ENCODE measurements at places on chromosomes 6 and 20. TPM values are rescaled to one million over a fixed set of nuclear protein-coding genes. Genes with fewer than 3 reads are reported as not detected.
A peak's percentile ranks its signal among the peaks of the same experiment; 100 is the strongest.

DNA sequence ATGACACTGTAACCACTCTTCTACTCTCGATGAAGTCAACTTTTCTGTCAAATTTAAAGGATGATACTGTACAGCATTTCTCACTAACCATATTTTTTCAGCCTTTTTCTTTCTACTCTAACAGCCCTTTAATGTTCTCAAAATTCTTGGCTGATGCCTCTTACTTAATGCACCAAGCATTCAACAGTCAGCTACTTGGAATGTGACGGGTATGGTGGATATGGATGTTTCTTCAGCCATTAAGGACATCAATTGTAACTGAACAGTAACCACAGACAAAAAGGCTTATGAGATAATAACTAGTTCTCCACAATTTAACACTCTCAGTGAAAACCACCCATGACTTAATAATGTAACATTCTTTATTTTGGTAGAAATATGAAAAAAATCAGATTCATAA, 467.2 kb upstream of the ZNF337 start:
- no peak for DNase-seq

DNA sequence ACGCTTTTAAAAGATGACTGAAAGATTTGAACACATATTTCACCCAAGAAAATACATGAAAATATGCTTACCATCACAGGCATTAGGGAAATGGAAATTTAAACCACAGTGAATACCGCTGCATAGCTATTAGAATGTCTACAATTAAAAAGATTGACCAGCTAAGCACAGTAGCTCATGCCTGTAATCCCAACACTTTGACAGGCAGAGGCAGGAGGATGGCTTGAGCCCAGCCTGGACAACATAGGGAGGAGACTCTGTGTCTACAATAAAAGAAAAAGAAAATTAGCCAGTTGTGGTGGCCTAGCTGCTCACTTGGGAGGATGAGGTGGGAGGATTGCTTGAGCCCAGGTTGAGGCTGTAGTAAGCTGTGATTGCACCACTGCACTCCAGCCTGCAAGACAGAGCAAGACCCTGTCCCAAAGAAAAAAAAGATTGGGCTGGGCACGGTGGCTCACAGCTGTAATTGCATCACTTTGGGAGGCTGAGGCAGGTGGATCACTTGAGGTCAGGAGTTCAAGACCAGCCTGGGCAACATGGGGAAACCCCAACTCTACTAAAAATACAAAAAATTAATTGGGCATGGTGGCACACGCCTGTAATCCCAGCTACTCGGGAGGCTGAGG, 163.7 kb upstream of the AKAP12 start:
- no peak for DNase-seq

DNA sequence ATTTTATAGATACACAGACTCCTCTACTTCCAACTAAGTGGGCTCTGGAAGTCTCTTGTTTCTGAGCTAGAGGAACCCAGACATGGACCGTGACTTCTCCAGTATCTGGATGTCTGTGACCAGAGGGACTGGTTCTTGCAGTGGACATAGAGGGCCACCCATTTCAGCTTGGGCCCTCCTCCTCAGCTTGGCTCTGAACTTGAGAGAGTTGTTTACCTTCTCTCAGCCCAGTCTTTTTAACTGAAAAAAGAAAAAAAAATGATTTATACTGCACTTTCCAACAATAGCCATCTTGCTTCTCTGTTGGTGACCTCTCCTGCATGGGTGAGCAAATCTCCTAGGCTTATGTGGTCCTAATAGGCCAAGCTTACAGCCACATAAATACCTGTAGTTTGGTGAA, 60.3 kb upstream of the TMEM181 start:
- DNase-seq = no peak

- no peak for DNase-seq
These were observed 65.8 kb downstream of the HMGN3 start for GRCh38 chr6:79168695-79168980.

GRCh38 chr20:17835240-17835933, 133.2 kb downstream of the SNX5 start:
- peak; percentile 63 for DNase-seq

DNA sequence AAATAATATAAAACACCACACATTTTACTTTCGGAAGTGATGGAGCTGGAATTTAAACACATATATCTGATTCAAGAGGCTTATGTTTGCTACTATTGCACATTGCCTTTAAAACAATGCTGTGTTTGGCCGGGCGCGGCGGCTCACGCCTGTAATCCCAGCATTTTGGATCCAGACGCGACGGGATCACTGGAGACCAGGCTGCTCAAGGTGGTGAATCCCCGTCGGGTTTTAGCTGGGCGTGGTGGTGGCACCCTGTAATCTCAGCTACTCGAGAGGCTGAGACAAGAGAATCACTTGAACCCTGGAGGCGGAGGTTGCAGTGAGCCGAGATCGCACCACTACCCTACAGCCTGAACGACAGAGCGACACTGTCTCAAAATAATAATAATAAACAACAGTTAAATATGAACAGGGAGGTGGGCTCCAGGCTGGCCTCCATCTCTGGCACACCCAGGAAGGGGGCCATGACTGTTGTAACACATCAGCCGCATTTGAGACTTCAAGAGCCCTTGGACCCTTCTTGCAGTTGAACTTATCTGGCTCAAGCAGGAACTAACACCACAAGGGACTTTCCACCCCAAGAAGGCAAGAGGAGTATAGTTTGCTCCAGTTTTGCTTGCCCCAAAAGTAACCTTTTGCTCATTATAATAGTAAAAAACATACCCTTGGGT, 127.1 kb upstream of the ZNF184 start:
- DNase-seq = no peak

DNA sequence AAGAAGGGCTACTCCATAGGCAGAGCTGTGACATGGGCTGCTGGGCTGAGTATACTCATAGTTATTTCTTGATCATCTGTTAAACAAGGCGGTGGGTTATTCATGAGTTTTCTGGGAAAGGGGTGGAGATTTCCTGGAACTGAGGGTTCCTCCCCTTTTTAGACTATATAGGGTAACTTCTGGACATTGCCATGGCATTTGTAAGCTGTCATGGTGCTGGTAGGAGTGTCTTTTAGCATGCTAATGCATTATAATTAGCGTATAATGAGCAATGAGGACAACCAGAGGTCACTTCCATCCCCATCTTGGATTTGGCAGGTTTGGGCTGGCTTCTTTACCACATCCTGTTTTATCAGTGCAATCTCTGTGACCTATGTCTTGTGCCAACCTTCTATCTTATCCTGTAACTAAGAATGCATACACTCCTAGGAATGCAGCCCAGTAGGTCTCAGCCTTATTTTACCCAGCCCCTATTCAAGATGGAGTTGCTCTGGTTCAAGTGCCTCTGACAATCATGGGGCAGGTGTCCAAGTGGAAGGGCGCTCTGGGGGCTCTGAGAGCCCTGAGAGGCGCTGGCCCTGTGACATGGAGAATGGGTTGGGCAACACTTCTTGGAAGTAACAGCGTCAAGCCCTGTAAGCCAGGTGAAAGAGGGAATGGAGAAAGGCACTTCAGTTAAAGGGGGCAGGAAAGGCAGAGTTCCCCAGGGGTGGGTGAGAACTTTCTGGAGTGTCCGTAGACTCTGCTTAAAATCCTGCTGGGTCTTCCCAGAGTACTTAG, 354.2 kb upstream of the SULF2 start:
- DNase-seq = no peak

GRCh38 chr6:35663447-35664235, 25.1 kb downstream of the FKBP5 start:
- no peak for DNase-seq

DNA sequence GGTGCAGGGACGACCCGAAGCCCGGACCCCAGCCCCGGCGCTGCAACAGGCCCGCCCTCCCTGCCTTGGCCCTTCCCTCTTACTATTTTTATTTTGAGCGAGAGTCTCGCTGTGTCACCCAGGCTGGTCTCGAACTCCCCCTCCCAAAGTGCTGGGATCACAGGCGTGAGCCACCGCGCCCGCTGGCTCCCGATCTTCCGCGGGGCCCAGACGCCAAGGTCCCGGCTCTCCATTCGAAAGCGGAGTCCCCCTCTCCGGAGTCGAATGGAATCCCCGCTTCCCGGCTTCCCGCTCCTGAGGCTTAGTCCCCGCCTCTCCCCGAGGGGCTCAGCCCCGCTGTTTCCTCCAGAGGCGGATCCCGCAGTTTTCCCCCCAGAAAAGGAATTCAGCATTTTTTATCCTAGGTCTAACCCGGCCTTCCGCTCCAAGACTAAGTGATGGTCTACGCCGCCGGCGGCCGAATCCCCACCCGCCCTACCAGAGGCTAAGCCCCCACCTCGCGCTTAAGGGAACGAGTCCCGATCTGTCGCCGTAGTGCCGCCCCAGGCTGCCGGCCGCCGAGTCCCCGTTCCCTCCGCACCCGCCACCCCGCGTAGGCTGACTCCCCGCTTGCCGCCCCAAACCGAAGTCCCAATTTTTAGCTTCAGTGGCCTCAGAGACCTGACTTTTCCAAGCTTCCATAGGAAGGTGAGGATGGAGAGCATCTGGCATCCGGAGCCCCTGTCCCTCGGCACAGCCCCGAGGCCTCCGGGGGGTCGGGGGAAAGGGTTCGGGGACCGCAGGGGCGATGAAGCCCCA, 11.5 kb upstream of the TMC2 start:
- no peak for DNase-seq

DNA sequence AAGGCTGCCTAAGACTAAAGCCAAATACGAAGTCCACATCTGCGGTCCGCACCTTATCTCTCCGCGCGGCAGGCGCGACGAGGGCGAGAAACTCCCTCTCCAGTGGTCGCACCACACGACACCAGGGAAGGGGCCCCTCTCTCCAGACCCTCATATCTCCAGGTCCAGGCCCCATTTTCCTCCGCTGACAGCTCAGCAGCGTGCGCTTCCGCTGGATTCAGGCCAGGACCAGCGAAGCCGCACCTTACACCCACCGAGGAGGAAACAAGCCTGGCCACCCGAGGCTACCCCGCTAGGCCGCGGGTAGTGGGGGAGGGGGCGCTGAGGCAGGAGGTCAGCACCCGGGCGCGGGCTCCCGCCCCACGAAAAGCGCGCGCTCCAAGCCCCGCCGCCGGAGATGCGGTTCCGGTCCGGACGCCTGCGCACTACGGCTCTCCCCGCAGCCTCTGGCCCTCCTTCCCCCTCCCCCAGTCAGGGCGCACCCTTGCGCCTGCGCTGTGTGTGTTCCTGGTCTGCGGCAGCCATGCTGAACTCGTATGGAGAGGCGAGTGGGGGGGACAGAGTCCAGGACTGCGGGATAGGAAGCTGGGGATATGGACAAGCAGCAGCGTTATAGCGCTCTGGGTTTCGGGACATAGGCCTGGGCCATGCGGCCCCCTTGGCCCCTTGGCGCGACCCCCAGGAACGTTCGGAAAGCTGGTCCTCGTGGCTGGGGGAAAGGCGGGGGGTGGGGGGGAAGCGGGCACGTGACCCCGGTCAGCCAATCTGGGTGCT, at the start of gene BRD2:
TSS of gene BRD2 (plus strand) at position 502 of the 774 bp plus-strand sequence. CDS start 4,305 bp downstream, outside the sequence.
- peak; percentile 95 for DNase-seq

GRCh38 chr20:8635048-8635572, 433.8 kb upstream of the PLCB4 start:
- DNase-seq = no peak

GRCh38 chr20:25160897-25161296, 34.6 kb upstream of the ENTPD6 start:
- no peak for DNase-seq

DNA sequence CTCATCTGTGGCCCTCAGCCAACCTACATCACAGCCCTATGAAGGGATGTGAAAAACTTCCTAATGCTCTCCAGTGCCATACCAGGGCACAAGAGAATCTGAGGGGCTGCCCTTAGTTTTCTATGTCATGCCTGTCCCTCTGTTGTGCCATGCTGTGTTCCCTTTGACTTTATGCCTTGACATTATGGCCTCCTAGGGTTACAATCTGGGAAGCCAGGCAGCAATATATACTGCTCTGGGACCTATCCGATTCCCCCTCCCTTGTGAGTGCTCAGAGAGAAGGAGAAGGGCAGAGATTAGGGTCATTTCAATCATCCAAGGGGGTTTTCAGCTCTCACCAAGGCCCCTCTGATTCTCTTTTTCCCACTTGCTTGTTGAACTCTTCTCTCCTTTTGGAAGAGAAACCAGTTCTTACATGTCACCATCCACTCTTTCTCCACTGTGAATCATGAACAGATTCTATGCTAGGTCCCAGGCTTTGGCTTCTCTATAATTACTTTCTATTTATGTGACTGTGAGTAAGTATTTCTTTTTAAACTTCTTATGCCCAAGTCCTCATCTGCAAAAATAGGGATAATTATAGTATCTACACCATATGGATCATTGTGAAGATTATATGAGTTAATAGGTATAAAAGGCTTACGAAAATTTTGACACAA, 14.2 kb upstream of the FRK start:
- DNase-seq = no peak

DNA sequence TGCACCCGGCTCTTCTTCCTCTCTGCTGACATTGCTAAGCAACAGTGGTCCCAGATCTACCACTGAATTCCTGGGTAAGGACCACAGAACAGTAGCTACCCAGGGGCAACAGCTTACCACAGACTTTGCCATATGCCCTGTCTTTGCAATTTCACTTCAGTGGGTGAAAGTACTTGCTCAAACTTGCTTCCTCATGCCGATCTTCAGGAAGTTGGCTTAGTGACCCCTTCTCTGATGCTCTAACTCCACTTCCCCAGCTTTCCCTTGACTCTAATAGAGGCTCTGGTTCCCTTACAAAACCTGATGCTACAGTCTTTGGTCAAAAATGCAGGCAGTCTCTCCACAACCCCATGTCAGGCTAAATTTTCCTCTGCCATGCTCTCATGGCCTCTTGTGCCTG, 3.3 kb upstream of the TAAR5 start:
- DNase-seq = no peak

DNA sequence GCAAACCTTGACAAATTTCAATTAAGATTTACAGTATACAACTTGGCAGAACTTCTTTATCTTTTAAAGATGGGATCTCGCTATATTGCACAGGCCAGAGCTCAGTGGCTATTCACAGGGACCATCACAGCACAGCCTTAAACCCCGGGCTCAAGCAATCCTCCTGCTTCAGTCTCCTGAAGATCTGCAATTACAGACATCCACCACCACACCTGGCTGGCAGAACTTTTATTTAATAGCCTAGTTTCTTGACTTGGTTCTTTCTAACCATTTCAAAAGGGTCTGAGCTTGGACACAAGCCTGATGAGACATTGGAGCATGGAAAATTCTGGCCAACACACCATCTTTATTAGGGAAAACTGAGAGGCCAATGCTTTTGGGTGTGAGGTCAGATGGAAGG, 151.6 kb upstream of the KCNG1 start:
- no peak for DNase-seq

DNA sequence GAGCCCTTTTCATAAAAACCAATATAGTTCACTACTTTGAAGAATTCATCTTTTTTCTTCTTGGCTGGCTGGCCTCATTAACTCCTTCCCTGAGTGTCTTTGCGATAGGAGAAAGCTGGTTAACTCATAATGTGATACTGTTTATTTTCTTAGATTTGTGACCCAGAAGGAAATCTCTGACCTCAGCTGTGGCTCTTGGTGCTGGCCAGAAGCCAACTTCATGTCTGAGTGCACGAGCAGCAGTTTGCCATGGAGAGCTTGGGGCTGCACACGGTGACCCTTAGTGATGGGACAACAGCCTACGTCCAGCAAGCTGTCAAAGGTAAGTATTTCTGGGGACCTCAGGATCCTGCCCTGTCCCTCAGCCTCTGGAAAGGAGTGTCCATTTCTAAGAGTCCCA, 16.7 kb upstream of the DEF6 start:
- DNase-seq = no peak

The APCDD1L gene
- 0.73 TPM for total RNA-seq

The BMP6 gene
- 11.1 TPM for total RNA-seq

The KHDC1 gene
- total RNA-seq = 1.0 TPM

The ZBTB22 gene
- total RNA-seq = 12.6 TPM

The SLC24A3 gene
- total RNA-seq = 12.3 TPM

The LIN28B gene
- total RNA-seq = not detected

The KCNK5 gene
- 20.6 TPM for total RNA-seq

The SYNDIG1 gene
- 0.15 TPM for total RNA-seq

The C6orf15 gene
- total RNA-seq = not detected
